ENCODE measurements at places on chromosomes 7 and 10.

- no peak for DNase-seq
Measured at GRCh38 chr7:103541026-103541425, 95.0 kb upstream of the SLC26A5 start.

GRCh38 chr7:78164459-78164858 is 365.9 kb downstream of the PHTF2 start:
- no peak for DNase-seq

GRCh38 chr10:21508706-21509331 is 16.7 kb downstream of the SKIDA1 start:
- no peak for DNase-seq

DNA sequence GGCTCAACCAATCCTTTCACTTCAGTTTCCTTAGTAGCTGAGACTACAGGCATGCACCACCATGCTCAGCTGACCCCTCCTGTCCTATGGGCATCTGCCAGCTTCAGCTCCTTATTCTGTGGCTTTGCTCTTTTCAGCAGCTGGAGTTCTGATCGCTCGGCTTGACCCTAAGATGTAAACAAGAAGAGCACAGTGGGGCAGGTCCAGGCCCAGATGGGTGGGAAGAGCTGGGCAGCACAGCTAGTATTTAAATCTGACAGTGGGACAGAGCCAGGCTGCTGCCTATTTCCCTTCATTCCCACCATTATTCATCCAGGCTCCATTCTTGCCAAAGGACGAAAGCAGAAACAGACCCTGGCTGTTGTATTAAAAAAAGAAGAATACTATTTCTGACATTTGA is 494.9 kb upstream of the PODXL start:
- DNase-seq, result no peak

- DNase-seq, result no peak
Measured at GRCh38 chr7:158655507-158655906, 49.1 kb downstream of the NCAPG2 start.

DNA sequence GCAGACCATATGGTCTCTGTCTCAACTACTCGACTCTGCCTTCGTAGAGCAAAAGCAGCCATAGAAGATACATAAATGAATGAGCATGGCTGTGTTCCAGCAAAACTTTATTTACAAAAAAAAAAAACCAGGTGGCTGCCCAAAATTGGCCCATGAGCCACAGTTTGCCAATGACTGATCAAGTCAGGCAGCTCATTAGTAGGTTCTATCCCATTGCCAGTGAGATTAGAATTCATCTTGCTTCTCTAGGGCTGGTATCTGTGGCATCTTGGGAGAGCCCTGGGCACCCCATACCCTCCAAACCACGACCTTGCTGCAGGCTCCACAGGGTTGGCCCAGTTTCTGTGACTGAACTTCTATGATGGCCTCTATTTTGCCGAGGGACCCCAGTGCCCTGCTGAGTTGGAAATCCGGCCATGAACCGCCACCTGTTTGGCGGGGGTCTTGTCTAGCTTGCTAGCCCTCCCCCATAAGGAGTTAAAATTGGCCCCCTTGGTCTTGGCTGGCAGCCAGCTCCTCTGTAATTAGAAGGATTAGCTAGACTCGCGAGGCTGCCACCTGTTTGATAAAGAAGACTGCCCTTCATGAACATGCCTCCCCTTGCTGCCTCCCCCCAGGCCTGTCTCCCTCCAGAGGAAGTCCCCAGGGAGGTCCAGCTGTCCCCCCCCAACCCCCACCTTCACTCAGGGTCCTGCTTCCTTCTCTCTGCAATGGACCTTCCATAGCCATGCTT is 83.9 kb downstream of the CHN2 start:
- DNase-seq, result no peak

DNA sequence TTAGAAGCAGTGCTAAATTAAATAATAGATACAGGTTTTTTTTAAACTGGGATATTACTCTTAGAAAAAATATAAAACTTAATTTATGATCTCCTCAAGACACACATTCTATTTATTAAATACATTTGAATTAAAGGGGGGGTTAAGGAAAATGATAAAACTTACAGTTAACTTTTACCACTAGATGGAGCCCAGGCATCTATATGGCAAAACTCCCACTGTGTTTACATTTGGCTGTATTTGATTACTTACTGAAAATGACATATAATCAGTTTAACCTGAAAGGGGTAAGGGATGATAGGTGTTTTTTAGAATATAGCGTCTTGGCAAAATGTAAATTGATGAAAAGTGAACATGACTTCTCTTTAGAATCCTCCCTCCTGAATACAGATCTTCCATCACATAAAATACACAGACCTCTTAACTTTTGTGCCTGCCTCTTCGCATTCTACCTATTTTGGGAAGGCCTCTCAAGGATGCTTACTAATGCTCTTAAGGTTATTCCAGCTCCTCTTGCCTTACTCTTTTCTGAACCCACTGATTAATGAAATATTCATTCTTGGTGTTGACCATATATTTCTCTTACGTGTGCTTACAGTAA is 235.7 kb downstream of the AGMO start:
- DNase-seq, result no peak

DNA sequence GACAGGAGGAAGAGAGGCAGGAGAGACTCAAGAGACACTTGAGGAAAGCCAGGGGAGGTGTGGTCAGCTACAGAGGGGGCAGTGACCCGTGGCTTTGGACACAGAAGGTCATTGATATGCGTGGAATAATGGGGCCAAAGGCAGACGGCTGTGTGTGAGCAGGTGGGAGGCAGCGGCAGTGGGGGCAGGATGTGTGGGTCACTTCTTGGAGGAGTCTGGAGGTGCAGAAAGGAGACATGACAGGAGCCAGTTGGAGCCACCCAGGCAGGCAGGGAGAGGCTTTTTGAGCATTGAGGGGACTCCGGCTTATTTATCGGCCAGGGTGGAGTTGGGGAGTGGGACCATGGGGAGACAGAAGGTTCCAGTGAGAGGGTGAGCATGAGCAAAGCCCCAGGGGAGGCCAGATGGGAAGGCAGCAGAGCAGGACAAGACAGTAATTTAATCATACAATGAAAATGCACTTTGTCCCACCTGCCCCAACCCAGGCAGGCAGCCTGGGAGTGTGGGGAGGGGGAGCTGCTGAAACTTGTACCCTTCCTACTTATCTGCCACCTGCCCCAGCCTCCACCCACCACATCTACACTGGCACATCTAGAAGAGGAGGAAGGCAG is 5.0 kb downstream of the LDB3 start:
- no peak for DNase-seq

GRCh38 chr7:82592416-82592815 is 148.8 kb upstream of the CACNA2D1 start:
- DNase-seq, result no peak

DNA sequence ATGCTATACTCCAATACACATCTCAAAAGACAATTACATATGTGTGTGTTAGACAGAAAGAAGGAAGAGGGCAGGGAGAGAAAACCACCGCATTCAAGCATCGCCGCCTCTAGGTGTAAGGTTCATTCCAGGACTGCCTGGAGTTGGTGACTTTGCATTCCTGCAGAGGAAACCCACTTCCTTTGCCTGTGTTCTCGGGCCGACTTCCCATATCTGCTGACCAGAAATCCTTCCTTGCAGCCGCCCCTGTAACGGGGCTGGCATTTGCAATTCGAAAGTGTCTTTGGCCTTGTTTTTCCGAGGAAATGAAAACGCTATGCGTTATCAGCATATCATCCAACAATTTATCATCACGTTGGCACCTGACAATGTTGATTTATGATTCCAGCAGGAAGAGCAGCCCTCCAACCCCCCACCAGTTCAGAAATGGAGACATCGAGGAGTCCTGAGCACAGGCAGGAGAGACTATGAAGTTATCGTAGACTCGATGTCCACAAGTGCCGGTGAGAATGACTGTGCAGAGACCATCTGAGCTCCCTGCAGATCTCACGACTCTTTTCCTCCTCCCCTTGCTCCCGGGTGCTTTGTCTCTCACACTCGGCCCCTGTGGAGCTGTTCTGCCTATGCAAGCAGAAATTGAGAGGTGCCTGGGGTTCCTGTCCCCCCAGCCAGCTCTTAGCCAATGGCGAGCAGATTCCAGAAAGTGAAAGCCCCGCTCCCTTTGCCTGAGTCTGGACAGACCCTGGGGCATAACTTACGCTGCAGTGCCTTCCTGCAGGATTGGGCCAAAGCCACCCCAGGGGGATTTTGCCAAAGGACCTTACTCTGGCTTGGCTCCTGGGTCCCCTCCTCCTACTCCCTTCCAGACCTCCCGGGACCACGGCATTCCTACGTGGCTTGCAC is 68.9 kb upstream of the FOXK1 start:
- no peak for DNase-seq

- DNase-seq, result no peak
Measured at GRCh38 chr7:43083106-43083505, 29.3 kb upstream of the HECW1 start.

DNA sequence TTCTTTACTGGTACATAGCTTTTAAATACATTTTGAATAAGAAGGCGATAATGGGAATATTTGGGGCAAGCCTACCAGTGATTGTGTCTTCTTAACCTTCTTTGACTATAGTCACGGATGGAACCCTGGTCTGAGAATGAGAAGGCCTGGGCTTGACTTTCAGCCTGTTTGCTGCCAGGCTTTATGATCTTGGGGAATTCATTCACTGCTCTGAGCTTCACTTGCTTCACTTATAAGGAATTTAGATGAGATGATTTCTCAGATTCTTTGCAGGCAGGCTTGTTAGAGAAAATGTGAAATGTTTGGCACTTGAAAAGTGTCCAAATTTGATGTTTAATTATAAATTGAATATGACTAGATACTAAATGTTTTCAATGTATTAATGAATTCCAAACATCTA is 42.5 kb downstream of the NUP205 start:
- DNase-seq, result no peak

- no peak for DNase-seq
Measured at GRCh38 chr7:25989140-25989705, 162.8 kb upstream of the NFE2L3 start.

- no peak for DNase-seq
Measured at GRCh38 chr7:39413636-39414223, 152.5 kb upstream of the YAE1 start.

DNA sequence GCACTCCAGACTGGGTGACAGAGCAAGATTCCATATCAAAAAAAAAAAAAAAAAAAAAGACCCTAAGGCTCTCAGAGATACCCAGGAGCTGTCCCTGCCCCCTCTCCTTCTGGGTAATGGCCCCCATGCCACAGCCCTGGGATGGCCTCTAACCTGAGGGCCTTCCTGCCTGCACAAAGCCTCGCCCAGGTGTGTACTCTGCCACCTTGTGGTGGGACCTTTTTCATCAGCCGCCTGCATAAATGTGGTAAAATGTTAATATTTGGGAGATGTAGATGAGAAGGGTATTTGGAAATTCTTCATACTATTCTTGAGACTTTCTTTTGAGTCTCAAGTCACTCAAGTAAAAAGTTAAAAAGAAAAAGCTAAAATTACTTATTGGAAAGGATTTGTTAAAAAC is 46.3 kb upstream of the RNF216 start:
- no peak for DNase-seq

GRCh38 chr7:38463277-38464225 is 167.6 kb downstream of the AMPH start:
- DNase-seq, result no peak

DNA sequence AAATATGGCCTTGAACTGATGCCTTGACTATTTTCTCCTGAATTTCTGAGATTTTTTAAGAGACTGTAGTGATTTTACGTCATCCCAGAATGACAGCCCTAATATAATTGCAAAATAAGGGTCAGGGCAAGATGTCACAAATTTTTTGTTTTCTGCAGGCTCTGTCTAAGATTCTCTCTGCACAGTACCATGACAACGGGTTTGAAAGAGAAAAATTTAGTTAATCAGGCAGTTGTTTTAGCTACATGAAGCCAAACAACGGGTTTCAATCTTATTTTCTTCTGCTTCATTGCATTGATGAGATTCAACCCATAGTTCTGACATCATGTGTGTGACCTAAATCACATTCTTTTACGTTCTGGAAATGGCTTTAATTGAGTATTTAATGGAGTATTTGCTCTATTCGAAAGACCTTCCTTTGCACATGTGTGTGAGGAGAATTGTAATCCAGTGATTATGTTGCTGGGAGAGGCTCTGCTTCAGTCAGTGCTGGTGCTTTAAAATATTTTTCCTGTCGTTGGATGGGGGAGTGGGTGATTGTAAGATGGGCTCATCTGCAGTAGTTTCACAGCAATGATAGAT is 118.0 kb upstream of the RHOBTB1 start:
- no peak for DNase-seq

DNA sequence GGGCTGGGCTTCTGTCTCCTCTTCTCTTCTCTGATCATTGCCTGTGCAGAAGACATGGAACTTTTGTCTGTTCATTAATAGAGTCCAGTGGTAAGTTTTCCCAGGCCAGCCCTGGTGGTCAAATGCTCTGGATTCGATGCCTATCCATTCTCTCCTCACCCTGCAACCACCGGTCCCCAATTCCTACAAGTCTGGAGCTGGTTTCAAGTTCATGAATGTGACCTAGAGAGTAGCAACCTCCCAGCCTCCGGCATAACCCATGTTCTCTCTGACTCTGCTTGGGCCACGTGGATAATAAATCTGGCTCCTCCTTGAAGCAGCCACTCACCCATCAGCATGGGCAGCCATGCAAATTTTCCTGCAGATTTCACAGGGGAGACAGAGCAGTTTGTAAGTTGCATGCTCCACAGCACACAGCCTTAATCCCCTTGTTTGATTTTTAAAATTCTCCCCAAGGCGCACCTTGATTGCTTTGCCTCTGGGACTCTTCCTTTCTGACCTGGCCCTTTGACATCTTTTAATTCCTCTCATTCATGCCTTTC is 37.3 kb upstream of the PDZD8 start:
- no peak for DNase-seq

GRCh38 chr7:142507799-142508198 is 241.5 kb upstream of the PRSS1 start:
- no peak for DNase-seq

DNA sequence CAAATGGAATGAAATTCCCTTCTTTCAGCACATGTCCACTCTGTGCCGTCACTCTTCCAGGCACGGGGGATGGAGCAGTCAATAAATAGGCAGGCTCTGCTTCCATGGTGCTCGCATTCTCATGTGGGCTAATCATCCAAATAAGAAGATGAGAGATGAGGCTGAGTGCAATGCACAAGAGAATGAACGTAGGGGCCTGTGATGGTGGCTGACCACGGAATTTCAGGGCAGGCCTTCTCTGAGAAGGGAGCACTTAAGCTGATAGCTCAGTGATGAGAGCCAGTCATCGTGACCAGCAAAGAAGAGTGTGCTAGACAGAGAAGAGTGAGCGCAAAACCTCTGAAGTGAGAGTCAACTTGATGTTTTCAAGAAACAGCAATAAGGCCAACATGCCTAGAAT is 47.9 kb downstream of the TAF3 start:
- no peak for DNase-seq

- DNase-seq, result no peak
Measured at GRCh38 chr10:10975647-10976046, 42.0 kb upstream of the CELF2 start.

DNA sequence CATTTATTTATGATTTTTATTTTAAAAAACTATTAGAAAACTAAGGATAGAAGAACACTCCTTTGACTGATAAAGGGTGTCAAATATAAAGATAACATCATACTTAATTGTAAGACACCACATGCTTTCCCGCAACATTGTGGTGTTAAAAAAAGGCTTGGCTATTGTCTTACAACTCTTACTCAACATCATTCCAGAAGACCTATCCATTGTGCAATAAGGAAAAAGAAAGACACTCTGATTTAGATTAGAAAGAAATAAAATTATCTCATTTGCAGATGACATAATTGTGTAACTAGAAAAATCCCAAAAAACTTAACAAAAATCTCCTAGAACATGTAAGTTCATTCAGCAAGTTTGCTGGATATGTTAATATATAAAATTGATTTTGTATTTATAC is 296.7 kb upstream of the GNAI1 start:
- DNase-seq, result no peak
